ENCODE measurements at places on chromosomes 11 and 22.

DNA sequence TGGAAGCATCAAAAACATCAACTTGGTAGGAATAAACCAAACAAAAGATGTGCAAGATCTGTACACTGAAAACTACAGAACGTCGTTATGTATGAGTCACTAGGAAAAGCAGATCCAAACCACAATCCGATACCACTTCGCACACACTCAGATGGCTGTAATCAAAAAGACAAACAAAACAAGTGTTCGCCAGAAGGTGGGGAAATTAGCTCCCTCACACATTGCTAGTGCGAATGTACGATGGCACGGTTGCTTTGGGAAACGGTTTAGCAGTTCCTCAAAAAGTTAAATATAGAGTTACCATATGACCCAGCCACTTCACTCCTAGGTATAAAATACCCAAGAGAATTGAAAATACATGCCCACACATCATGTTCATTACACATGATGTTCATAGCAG is 14.8 kb upstream of the CARD10 start:
- no peak for DNase-seq

DNA sequence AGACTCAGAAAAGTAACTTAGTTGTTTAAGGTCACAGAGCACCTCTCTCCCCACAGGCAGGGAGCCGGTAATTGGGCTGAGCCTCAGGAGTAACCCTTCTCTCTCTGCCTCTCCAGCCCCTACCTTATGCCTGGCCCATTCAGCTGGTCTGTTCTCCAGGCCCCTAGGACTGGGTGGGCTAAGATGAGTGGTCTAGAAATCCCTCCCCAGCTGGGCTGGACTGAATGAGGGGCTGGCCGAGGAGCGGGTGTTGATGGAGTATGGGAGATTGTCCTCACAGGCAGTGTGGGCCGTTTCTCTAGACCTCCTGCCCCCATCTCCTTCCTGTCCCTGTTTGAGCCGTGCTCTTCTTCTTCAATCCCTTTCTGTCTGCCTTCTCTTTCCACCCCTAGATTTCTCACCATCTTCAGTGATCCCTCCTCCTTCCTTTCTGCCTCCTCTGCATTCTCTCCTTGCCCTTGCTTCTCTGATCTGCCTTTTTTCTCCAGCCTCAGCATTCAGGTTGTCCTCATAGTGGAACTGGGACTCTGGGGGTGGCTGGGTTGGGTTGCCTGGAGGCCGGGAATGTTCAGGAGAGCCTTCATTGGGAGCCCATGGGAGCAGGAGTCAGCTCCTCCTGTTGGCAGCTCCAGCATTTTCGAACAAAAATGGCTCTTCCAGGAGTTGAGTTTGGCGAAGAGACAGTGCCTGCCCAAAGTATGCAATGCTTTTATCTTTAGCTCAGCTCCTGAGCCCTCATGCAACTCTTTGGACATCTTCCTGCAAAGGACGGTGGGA is 7.6 kb downstream of the ST3GAL4 start:
- DNase-seq: no peak

DNA sequence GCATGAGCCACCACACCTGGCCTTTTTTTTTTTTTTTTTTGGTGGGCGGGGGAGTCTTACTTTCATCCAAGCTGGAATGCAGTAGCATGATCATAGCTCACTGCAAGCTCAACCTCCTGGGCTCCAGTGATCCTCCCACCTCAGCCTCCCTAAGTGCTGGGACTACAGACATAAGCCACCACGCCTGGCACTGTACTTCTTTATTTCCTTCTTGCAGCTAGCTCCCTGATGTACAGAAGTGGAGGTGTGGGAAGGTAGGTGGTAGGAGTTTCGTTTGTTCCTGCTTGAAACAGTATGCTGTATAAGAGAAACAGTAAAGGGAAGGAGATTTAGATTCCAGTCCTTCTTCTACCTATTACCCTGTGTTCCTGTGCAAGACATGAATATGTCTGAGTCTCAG is 72.1 kb downstream of the WNT11 start:
- no peak for DNase-seq

DNA sequence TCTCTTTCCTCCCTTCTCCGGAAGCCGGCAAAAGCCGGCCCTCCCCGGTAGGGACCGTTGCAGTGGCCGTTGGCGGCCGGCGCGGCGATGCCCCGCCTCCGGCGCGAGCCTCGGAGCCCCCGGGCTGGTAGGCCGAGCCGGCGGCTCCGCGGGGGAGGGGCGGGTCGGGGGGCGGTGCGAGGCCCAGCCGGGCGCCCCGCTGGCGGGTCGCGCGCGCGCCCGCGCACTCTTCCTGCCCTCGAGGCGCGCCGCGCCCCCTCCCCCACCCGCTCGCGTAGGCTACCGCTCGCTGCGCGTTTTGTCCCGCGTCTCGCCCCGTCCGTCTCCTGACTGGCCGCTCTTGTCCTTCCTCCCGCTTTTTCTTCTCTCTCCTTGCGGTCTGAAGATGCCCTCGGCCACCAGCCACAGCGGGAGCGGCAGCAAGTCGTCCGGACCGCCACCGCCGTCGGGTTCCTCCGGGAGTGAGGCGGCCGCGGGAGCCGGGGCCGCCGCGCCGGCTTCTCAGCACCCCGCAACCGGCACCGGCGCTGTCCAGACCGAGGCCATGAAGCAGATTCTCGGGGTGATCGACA is 591 bp downstream of the CAPRIN1 start:
- peak; percentile 92 for DNase-seq

GRCh38 chr22:49916831-49917230 is 1.4 kb downstream of the ALG12 start:
- no peak for DNase-seq

DNA sequence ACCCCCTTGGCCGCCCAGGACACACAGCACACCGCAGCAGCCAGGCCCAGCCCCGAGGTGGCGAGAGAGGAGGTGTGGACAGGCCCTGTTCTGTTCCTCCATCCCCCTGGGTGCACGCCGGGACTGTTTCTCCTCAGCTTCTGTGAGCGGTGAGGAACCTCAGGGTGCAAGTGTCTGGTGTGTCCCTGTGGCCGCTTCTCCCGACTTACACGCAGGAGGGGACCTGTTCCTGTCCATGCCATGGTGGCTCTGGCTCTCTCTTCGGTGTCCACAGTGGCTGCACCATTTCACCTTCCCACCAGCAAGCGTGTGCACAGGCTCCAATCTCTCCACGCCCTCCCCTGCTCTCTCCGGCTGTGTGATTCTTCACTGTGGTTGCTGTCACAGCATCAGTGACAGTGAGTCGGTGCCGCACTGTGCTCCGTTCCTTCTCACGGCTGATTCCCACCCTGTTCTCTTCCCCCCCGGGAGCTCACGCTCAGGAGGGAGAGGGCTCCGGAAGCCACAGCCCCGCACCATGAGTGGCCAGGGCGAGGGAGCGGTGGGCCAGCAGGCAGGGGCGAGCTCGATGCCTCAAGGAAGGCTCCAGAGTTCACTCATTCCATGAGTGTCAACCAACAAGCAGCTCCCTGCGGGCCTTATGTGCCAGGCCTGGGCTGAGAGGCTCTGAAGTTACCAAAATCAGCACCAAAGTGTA is 18.6 kb upstream of the WNT7B start:
- no peak for DNase-seq

- no peak for DNase-seq
Measured at GRCh38 chr11:86726118-86726753, 53.8 kb upstream of the ME3 start.

Measured in NCI-H1417 (cell line).